ENCODE measurements at places on chromosomes 16 and 17.

GRCh38 chr16:78331731-78332130 is 232.3 kb downstream of the WWOX start:
- DNase-seq, result no peak

DNA sequence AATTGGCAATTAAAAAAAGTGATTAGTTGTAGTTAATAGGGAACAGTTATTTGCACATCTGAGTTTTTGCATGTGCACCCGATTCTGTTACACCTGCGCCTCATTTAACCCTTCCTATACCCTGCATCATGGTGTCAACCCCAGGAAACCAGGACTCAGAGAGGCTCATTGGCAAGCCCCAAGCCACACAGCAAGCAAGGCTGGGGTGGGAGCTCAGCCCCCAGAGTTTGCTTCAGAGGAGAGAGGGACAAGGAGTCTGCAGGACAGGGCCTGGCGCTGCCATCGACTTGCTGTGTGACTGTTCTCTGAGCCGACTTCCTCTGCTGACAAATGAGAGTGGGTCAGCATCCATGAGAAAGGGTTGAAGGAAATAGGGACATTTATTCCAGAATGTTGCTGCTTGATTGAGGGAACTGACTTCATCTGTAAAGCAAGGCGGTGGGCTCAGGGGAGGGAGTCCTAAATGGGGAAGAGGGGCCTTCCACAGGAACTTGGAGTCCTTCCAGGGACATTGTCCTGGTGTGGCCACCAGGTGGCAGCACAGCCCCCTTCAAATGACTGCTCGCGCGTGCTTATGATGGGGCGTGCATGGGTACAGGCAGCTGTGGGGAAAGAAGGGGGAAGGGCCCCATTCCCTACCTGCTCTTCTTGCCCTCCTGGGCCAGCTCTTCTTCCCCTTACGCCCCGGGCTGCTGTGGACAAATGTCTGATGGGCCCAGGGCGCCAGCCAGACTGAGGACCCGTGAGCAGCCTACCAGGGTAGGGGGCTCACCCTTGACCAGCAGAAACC is 51.6 kb downstream of the NT5M start:
- peak; percentile 62 for DNase-seq

DNA sequence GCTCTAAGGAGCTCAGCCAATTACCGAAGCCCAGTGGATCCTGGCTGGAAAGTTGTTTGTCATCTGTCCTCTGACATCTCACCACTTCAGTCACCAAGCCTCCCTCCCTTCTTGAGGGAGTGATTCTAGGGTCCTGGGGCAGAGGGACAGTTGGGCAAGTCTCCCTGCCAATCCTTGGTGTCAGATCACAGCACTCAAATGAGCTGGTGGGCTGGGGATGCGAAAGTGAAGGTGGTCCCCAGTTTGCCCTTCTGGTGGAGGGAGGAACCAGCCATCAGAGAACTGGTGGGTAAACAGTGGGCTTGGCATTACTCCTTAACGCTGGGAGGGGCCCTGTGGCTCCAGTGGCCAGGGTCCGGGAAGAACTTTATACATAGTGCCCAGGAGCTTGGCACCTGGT is 4.4 kb upstream of the CALB2 start:
- DNase-seq, result no peak

DNA sequence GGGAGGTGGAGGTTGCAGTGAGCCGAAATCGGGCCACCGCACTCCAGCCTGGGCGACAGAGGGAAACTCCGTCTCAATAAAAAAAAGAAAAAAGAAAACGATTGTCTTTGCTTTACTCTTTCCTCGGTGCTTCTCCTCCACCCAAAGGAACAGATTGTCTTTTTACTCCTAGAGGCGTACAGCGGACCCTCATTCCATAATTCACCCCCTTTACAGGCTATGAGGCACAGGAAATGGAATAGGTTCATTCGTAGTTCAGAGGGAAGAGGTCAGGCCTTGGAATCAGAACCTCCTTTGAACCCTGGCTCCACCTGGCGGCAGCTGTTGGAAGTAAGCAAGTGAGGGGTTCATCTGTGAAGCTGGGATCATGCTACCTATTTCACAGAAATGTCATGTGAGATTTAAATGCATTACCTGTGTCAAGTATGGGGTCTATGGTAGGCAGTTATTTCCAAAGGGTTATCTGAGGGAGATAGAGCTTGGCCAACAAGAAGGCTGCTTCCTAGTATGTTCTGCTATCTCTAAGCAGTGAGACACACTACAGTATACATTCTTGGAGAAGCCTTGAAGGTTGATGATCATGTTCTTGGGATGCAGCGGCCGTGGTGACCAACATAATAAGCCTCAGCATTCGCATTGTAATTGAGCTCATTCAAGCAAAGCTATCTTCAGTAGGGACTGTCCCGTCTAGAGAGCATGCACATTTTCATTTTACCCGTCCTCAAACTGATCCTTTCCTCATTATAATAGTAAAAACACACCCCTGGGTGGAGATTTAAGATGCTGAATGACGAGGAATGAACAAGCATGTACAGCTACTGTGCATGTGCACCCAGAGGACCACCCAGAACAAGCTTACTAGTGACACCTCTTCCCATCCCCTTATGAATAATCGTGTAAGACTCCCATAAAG is 18.7 kb upstream of the ZNF689 start:
- peak; percentile 36 for DNase-seq

- DNase-seq, result no peak
These were observed 80.4 kb downstream of the EFCAB5 start for GRCh38 chr17:30021708-30022317.

DNA sequence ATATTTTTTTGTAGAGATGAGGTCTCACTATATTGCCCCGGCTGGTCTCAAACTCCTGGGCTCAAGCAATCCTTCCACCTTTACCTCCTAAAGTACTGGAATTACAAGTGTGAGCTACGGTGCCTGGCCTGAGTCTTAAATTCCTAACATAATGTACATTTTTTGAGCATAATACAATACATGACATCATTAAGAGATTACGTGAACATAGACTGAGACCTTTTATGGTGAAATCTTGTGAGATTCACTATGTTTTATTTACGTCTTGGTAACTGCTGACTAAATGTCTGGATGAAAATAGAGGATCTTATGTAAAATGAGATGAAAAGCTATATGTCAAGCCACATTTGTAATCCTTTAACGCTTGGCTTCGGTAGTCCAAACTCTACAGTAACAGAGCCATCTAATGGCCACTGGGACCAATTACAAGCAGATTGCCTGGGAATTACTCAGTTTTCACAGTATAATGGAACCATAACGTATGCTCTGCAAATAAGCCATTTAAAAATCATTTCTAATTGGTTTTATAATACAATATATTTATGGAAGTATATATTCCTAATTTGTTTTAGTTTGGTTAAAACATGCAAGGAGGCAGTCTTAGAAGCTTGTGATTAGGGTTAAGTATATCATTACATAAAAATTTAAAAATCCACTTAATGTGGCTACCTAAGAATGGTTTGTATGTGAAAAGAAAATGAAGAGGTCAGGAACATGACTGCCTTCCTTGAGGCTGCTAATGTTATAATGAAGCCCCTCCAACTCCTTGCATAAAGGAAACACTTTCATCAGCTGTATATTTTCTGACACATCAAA is 8.1 kb upstream of the EFCAB13 start:
- DNase-seq, result peak; percentile 77

GRCh38 chr17:83190601-83191387 is 111.4 kb downstream of the METRNL start:
- DNase-seq, result no peak

DNA sequence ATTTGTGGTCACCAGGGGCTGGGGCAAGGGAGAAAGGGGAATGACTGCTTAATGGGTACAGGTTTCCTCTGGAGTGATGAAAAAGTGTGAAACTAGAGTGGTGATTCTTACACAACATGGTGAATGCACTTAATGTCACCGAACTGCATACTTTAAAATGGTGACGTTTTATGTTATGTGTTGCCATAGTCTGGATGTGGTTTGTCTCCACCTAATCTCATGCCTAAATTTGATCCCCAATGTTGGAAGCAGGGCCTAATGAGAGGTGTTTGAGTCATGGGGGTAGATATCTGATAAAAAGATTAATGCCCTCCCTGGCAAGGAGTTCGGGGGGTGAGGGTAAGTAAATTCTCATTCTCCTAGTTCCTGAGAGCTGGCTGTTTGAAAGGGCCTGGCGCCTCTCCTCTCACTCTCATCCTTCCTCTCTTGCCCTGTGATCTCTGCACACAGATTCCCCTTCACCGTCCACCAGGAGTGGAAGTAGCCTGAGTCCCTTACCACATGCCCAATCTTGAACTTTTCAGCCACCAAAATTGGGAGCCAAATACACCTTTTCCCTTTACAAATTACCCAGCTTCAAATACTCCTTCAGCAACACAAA is 15.3 kb downstream of the XPO6 start:
- DNase-seq, result no peak

GRCh38 chr16:11032000-11032921 is 87.9 kb downstream of the CLEC16A start:
- DNase-seq, result no peak

DNA sequence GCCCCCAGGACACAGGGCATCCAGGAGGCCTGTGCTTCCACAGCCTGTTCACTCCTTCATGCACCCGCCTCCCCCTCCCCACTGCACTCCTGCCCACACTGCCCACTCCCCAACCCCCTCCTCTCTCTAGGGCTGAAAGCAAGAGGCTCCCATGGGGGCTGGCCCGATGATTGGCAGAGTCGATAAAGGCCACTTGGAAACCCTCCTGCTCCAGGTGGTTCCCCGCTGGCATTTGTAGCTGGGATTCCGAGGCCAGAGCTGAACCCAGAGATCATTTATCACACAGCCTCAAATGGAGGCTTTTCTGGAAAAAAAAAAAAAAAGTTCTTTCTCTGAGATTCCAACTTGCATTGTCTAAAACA is 74.1 kb downstream of the SREBF1 start:
- DNase-seq, result no peak

- DNase-seq, result no peak
These were observed 110.6 kb downstream of the VPS53 start for GRCh38 chr17:604115-604450.

GRCh38 chr17:50129728-50130558 is at the start of gene SAMD14:
Gene SAMD14 (minus strand): TSS chr17:50130160. CDS start chr17:50124959, 5,201 bp downstream.
- DNase-seq, result no peak

GRCh38 chr16:847151-847550 is 46.6 kb upstream of the GNG13 start:
- no peak for DNase-seq

DNA sequence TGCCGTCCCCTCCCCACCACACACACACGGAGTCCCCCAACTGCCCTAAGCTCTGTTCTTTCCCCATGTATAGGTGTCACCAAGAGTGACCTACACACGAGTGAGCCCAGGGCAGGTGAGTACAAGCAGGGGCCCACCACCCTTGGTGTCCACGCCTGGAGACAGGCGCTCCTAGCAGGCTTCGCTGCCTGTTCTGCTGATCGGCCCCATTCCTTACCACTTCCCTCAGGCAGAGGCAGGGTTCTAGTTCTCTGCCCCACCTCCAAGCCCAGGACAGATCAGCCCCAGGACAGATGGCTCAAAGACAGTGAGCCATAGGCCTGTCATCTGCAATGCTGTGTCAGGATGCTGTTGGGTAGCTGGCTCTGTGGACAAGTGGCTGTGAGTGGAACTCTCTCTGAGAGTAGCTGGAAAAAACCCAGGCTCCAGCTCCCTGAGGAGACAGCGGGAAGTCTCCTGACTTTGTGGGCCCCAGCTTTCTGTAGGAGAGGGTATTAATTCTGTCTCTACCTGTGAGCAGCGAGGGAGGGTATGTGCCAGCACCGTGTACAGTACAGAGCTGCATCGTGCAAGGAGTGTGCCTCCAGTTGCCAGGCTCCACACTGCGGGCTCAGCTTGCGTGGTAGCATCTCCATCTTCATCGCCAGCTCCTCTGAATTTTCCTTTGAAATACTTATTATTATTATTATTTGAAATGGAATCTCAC is 897 bp downstream of the TP53I13 start:
- DNase-seq, result peak; percentile 37

DNA sequence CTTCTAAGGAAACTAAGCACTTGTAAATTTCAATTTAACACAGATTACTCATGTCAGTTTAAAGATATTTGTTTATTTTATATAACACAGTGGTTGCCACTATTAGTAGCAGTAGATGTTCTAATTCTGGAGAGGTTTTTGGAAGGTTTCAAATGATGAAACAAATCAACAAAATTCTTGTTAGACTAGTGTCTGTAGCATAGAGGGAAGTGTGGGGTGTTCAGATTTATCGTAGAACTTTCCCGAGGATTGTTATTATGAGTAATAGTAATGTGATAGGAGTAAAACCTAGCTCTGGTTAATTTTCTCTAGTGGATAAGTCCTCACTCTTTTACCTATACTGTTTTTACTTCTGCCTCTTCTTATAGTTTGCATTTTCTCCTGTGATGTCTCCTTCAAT is 6.3 kb downstream of the GAN start:
- DNase-seq, result no peak

- DNase-seq, result no peak
These were observed 20.3 kb upstream of the PMP22 start for GRCh38 chr17:15285466-15285865.

- no peak for DNase-seq
These were observed 142.3 kb downstream of the PMP22 start for GRCh38 chr17:15122857-15123256.

DNA sequence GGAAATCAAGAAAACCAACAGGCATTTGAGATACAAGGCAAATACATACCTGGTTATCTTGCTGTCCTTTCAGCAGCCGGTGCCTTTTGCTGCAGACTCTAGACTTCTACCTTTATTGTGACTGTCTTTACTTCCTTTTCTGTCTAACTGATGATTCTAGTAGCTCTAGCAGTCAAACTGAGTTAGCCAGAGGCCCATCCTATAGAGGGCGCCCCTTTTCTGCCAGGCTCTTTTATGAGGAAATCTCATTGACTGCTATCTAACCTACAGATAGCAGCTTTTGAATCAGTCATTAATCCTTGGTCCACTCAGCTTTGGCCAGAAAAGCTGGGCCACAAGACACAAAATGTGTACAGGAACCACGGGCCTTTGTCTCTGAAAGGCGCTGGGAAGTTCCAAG is 87.5 kb upstream of the WSB1 start:
- DNase-seq, result peak; percentile 27

GRCh38 chr17:59178266-59178985 is 22.9 kb downstream of the PRR11 start:
- no peak for DNase-seq

GRCh38 chr16:74740795-74741304 is 33.8 kb downstream of the FA2H start:
- DNase-seq, result no peak

DNA sequence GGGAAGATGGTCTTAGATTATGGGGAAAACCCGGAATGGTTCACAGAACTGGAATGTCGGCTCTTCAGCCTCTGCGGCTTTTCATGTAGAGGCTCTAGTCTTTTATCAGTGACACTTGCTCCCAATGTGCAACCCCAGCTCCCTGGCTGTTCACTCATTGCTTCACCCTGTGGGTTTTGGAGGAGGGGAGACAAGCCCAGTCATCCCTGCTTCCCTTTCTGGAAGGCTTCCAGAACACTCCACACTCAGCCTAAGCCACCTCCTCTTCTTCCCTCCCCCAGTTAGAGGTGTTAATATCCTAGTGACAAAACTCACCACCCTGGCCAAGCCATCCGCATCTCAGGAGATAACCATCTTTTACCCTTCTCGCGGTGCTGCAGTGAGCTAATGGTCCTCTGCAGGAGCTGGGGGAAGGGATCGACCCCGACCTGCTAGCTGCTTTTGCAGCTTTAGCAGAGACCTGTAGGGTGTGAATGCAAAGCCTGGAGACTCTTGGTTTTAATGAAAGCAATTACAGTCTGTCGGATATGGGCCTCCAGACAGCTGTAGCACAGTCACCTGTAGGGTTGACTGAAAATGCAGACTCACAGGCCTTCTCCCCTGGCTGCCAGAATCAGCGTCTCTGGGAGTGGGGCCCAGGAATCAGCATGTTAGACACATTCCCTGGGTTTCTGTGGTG is 24.3 kb upstream of the LASP1NB start:
- peak; percentile 63 for DNase-seq

- DNase-seq, result no peak
These were observed 266.0 kb upstream of the SDK2 start for GRCh38 chr17:73910206-73910605.

Measured in SW 1271 (cell line).